Smooth muscle cell of the brain vasculature (primary cell): ENCODE measurements at places on chromosomes 5 and 9.

DNA sequence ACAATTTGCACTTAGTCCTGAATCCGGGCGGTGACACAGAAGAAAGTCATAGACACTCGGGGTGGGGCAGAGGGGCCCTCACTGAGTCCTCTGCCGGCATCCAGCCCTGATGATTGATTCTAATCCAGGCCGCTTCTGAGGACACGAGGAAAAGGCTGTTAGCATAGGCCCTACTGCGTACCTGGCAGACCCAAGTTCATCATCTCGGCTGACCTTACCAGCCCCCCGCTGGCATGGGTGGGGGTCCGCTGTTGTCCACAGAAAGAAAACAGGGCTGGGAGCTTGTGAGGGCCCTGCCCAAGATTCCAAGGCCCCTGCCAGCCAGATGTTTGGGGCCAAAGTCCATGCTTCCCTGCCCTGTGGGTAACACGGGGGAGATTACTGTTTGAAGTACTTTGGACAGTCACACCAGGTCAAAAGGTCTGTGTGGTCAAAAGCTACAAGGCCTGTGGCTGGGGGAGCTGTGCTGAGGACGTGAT is 24.5 kb downstream of the ERGIC1 start:
- no peak for DNase-seq

- no peak for DNase-seq
Measured at GRCh38 chr9:120353506-120353905, 226.5 kb downstream of the CDK5RAP2 start.

- no peak for DNase-seq
Measured at GRCh38 chr5:154393850-154394249, 51.9 kb upstream of the SAP30L start.

DNA sequence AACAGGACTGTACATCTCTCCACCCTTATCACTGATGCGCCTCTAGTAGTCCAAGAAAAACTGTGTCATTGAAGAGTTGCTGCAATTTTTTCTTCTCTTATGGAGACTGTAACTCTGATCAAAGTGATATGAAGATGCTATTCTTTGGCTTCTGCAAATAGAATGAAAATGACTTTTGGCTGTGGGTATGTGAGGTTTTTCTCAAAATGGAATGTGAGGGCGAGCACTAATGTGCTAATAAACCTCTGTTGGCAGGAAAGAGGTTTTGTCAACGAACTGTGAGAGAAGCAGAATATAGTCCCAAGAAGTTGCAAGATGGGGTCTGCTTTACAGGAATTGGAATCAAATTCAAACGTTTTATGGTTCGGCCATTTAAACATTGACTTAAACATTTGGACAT is 252.0 kb upstream of the GAS1 start:
- DNase-seq = no peak

DNA sequence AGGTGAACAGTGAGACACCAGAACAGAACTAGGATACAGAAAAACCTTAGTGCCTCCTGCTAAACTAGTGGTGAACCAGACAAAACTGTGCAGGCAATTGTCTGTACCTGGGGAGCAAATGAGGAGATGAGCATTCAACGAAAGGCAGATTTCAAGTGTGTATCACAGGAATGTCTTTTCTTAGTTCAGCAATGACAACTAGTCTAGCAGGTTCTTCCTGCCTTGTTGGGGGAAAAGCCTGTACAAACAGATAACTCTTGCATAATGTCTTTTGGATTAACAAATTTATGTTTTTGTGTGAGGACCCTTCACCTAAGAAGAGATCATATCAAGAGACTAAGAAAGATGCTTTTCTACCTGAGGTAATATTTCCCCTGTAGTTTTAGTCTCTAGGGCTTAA is 21.8 kb upstream of the DENND4C start:
- DNase-seq = no peak

GRCh38 chr5:107954254-107954653 is 283.5 kb upstream of the EFNA5 start:
- no peak for DNase-seq

DNA sequence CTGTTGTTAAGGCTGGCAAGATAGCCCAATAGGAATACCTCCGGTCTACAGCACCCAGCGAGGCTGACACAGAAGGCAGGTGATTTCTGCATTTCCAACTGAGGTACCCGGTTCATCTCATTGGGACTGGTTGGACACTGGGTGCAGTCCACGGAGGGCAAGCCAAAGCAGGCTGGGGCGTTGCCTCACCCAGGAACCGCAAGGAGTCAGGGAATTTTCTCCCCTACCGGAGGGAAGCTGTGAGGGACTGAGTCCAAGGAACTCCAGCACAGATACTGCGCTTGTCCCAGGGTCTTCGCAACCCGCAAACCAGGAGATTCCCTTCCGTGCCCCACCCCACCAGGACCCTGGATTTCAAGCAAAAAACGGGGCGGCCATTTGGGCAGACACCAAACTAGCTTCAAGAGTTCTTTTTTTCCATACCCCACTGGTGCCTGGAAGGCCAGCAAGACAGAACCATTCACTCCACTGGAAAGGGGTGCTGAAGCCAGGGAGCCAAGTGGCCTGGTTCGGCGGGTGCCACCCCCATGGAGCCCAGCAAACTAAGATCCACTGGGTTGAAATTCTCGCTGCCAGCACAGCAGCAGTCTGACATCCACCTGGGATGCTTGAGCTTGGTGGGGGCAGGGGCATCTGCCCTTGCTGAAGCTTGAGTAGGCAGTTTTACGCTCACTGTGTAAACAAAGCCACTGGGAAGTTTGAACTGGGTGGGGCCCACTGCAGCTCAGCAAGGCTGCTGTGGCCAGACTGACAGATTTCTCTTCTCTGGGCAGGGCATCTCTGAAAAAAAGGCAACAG is 647.2 kb downstream of the BNC2 start:
- DNase-seq = no peak

GRCh38 chr9:20319641-20320337 is 302.5 kb downstream of the MLLT3 start:
- DNase-seq = no peak

DNA sequence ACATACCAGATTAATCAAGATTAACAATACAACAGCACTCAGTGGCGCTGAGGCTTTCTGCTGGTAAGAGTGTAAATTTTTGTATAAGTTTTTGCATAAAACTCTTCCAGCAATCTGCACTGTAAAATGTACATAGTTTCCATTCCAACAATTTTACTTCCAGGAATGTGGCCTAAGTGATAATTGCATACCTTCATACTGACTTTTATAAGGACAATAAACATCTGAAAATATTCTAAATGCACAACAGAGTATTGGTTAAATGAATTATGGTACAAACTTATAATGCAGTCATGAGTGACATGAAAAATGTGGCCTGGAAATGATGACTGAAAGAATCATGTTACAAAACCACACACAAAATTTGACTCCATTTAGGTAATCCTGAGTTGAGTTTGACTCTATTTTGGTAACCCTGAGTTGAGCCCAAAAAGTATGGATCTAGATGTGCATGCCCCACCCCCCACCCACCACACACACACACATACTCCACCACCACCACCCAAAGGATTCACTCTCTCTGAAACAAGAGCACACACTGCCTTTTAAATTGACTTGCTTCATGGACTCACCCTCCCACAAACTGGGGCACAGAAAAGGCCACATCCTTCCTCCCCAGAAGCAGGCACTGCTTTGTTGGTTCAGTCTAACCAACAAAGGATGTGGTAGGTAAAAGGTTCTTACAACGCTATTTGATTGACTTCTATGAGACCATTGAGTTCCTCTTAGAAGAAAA is 137.6 kb downstream of the SUSD1 start:
- DNase-seq = no peak

DNA sequence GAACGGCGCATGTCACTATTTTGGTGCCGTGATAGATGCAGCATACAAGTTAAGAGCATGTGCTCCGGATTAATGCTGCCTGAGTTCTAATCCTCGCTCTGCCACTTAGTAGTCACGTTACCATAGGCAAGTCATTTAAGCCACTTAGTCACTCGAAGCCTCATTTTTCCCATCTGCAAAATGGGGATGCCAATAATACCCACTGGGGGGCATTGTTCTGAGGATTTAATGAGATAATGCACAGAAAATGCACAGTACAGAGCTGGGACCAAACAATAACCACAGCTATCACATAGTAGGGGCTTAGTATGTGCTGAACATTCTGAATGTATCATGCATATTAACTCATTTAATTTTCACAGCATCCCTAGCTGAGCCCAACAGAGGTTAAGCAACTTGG is 9.1 kb downstream of the NIPAL4 start:
- no peak for DNase-seq

DNA sequence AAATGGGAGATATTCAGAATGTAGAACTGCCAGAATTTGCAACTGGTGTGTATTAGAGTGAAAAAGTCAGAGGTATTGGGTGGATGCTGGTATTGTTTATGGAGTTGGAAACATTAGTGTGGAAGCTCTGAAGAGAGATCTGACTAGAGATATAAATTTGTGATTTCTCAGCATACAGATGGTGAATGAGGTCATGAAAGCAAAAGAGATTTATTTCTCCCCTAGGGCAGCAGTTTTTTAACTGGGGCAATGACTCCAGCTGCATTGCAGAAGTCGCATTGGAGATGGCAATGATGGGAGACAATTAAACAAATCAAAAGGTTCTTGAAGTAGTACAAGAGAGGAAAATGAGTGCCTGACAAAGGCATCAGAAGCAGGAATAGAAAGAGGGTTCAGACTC is 64.9 kb downstream of the CETN3 start:
- no peak for DNase-seq

- no peak for DNase-seq
Measured at GRCh38 chr5:1096838-1097237, 15.0 kb downstream of the SLC12A7 start.

GRCh38 chr9:15146268-15146700 is 160.7 kb downstream of the TTC39B start:
- DNase-seq = no peak

GRCh38 chr9:121050128-121050988 is at the start of gene C5:
TSS of gene C5 (minus strand) at chr9:121050275. CDS start at chr9:121050246, 29 bp downstream.
- no peak for DNase-seq

- DNase-seq = no peak
Measured at GRCh38 chr5:151328734-151329133, 18.6 kb downstream of the SLC36A2 start.

DNA sequence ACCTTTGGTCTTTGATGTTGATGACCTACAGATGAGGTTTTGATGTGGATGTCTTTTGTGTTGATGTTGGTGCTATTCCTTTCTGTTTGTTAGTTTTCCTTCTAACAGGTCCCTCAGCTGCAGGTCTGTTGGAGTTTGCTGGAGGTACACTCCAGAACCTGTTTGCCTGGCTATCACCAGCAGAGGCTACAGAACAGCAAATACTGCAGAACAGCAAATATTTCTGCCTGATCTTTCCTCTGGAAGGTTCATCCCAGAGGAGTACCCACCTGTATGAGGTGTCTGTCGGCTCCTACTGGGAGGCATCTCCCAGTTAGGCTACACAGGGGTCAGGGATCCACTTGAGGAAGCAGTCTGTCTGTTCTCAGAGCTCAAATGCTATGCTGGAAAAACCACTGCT is 694.5 kb upstream of the CDH6 start:
- no peak for DNase-seq

GRCh38 chr9:17121264-17121663 is 13.6 kb upstream of the CNTLN start:
- DNase-seq = no peak

- DNase-seq = no peak
Measured at GRCh38 chr5:126365446-126366198, 57.6 kb upstream of the GRAMD2B start.

- peak; percentile 7 for DNase-seq
Measured at GRCh38 chr9:90815183-90815943, 13.7 kb downstream of the SYK start.

DNA sequence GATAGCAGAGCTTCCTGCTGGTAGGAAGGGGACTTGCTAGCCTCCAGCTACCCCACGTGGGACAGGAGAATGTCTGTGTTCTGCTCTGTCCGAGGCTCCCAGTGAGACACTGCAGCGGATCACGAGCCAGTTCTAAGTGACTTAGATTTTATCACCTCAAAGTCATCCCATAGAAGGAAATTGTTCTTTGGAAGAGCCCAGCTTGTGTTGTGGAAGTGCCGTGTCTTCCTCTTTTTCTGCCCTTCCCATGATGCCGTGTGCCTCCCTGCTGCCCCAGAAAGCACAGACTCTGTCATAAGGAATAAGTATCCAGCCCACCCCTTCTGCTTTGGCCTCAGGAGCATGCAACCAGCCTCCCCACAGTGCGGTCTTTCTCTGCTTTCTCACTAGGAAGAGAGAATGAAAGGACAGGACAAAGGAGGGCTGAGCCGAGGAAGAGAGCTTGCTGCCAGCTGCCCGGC is 35.6 kb downstream of the RUFY1 start:
- no peak for DNase-seq

GRCh38 chr9:116705531-116705930 is 18.4 kb downstream of the TRIM32 start:
- no peak for DNase-seq

DNA sequence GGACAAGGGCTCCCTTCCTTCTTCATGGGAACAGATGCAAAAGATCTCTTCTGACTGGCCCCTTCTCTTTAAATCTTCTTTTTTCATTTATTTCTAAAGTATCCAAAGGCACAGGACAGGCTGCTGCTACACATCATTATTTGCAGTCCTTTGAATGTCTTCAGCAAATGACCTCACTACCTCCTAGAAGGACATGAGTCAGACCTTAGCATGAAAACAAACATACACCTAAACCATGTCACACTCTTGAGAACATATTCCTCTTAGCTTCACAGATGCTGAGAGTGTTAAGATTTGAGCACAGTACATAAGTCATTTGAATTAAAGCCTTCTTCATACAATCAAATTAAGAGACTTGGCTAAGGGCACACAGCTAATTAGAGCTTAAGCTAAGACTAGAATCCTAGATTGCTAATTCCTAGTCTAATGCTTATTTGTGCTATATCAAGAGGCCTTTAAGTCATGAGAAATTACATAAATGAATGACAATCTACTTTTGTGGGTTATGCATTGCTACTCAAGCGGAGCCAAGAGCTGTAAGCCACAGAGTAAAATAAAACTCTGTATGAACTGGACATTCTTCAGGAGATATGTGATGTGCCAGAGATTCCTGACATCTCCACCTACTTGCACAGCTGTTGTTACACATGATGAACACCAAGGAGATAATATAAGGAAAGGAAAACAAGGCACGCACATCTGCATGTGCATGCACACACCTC is 109.1 kb upstream of the PTGER4 start:
- peak; percentile 44 for DNase-seq

- DNase-seq = no peak
Measured at GRCh38 chr9:33795819-33796218, 458 bp downstream of the PRSS3 start.

- no peak for DNase-seq
Measured at GRCh38 chr5:151086905-151087360, 6.1 kb upstream of the TNIP1 start.

GRCh38 chr5:63923914-63924313 is 38.3 kb downstream of the HTR1A start:
- no peak for DNase-seq

GRCh38 chr5:175479125-175479881 is 943 bp downstream of the SFXN1 start:
- no peak for DNase-seq

GRCh38 chr9:36249189-36249588 is 9.1 kb downstream of the GNE start:
- no peak for DNase-seq

DNA sequence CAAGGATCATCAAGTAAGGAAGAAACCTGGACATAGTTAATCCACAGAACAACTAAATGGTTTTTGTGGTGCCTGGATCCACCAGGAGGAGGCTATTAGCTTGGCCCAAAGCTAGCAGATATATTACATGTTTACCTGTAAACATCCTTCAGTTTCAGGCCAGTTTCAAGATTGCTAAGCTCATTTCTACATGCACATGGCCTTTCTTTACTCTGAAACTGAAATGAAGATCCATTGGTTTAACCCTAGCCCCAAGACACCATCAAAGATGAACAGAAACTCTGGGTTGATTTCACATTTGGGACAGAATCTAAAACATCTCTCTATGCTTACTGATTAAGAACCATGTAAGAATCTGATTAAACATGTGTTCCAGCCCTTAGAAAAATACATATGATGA is 611.8 kb downstream of the TLE1 start:
- DNase-seq = no peak
